ENCODE measurements at places on chromosomes 5 and 9.

DNA sequence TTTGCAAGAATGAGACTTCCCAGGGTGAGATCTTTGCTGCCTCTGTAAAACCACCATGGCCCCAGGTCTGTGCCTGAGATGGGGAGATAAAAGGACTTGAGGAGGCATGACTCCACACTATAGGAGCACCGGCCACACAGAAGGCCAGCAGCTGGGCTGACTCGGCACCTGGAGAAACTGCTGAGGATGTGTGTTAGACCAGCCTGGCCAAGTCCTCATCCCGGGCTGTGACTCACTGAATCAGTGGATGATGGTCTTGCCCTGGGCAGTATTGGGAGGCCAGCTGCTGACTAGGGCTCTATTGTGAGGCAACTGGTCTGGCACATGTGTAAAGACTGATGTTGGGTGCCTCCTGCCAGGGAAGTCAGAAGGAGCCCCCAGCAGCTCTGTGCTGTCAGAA, 286.2 kb downstream of the ACTL7B start:
- DNase-seq, result no peak

DNA sequence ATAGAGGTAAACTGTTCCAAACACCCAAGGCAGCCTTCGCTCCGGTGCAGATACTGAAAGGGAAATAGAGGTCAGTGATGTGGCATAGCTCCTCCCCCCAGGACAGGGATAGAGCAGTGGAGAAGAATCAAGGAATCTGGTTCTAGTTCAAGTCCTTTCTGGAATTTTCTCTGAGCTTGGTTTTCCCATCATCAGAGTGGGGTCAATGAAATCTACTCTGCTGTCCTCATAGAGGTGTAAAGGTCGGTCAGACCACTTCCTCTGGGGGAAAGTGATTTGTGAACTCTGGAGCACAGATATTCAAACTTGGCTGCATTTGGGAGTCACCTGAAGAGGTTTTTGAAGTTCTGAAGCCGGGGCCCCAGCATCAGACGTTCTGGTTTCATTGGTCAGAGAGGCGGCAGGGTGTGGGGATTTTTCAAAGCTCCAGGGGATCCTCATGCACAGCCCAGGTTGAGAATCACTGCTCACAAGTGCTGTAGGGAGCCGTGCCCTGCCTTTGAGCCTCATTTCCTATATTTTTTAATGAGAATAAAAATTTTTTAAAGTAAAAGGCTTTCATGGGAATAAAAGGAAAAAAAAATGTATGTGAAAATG, 105.7 kb upstream of the RAD23B start:
- no peak for DNase-seq

- no peak for DNase-seq
These were observed 86.5 kb upstream of the ATP10B start for GRCh38 chr5:160938532-160938931.

GRCh38 chr5:172162323-172162986, 25.6 kb downstream of the STK10 start:
- DNase-seq, result no peak

DNA sequence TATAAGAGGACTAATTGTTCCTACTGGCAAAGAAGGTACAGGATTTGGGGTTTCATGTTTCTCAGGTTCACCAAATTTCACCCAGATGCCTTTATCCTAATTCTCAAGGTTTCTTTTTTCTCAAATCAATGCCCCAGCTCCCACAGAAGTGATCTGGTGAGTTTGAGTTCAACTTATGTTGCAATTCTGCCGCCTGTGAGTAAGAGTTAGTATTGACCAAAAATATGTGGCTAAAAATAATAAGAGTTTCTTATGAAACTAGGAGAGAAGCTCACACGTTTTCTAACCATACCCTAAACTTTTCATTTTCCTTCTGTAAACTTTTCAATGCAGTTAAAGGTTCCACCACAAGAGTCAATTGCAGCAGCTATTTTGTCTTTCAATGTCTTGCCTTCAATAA, 15.1 kb downstream of the SLCO6A1 start:
- no peak for DNase-seq

DNA sequence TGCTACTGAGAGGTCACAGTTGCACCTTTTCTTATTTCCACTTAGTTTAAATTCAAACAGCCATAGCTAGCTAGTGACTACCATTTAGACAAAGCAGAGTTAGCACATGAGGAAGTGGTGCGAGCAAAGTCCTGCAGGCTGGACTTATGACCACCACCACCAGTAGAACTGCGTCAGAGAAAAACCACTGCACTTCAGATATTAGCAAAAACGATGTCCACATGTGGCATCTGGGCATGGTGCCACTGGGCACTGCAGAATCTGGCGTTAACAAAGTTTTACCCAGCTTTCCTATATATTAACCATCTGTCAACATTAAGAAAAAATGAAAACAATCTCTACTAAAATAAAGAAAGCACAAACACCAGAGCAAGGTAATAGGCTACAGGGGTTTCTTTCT, 80.1 kb downstream of the SPTLC1 start:
- no peak for DNase-seq

DNA sequence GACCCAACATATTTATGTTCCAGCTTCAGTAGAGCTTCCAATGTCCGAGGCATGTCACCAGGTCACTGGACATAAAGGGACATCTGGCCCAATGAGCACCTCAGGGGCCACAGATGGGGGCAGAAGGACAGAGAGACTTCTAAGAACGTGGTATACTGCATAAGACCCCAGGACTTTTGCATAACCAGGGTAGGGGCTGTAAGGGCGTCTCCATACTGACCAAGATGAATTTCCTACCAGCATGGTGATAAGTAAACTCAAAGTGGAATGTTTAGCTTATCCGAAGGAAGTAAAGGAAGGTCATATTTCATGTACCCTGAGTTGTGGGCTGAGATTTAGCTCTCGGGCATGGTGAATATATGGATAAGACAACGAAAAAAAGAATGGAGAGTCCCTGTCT, 17.5 kb upstream of the COL27A1 start:
- no peak for DNase-seq

GRCh38 chr9:818958-819357, 22.5 kb upstream of the DMRT1 start:
- DNase-seq, result no peak

DNA sequence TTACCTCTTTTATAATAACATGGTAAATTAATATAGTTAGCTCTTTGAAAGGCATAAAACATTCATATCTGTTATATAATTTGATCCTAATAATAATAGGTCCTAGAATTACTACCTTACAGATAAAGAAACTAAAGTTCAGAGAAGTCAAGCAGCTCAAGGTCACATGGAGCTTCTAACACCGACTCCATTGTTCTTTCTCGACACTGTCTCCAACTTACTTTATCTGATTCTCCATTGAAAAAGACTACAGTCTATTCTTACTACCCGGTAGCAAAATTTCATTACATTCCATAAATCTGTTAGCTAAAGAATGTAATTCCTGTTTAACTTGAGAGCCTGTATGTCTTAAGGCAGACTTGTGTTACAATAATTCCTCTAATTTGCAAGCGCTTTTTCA, 96.3 kb upstream of the TMEM161B start:
- no peak for DNase-seq

- no peak for DNase-seq
These were observed 81.8 kb downstream of the TMEM252 start for GRCh38 chr9:68458918-68459317.

- no peak for DNase-seq
These were observed 12.7 kb downstream of the IRF1 start for GRCh38 chr5:132477784-132478365.

- DNase-seq, result no peak
These were observed 232.6 kb downstream of the EPB41L4A start for GRCh38 chr5:112186401-112186990.

DNA sequence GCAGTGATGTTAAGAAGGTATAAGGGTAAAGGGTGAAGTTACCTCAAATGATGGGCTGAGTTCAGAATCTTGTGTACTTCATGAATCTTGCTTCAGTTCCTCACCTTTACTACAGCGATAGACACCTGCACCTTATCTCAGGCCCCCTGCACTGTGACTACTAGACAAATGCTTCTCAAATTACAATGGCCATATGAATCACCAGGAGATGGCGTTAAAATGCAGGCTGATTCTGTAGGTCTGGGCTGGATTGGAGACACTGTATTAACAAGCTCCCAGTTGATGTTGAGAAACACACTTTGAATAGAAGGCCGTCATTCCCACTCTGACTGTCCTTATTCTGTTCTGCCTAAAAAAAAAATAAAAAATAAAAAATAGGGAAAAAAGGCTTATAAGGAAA, 29.8 kb downstream of the TARS1 start:
- no peak for DNase-seq

GRCh38 chr9:93650448-93650847, 74.1 kb downstream of the PHF2 start:
- no peak for DNase-seq

GRCh38 chr5:98110282-98110691, 663.2 kb upstream of the RGMB start:
- no peak for DNase-seq

DNA sequence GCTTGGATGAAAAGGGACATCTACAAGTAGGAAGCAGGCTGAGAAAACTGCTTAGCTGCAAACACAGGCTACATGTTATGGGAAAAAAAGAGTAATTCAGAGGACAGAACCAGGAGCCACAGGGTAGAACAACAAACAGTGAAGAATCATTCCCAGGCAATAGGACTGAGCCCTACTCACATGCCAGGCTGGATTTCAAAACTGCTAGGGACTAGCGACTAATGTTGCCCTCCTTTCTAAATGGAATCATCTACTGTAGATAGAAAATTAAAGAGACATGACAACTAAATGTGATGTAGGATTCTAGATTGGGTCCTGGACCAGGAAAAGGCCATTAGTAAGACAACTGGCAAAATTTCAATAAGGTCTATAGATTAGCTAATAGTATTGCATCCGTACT, 15.3 kb downstream of the NRG2 start:
- DNase-seq, result no peak

GRCh38 chr5:116308391-116308790, 223.6 kb downstream of the COMMD10 start:
- DNase-seq, result no peak

DNA sequence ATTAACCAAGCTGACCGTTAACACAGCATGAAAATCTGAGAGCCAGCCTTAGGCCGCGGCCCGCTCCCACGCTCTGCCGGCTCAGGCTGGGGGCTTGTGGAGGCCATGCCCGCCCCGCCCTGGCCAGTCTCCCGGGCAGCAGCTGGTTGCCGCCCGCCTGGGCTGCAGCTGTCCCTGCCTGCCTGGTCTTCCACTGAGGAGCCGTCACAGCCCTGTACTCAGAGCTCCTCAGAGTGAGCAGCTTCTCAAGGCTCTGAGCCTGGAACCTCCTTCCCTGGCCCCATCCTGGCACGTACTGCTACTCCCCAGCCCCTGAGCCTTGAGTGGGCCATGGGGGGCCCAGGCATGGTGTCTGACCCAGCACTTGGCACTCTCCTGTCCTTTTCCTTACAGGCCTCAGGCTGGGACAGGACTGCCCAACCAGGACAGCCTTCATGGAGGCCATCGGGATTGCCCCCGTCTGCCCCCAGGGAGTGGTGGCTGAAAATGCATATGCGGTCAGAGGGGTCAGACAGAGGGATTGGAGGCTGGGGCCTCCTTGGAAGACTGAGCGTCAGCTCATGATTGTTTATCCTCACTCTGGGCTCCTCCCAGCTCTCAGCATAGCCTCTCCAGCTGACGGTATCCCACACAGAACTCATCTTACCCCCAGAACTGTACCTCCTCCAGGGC, 11.9 kb downstream of the FGFR4 start:
- DNase-seq, result no peak

DNA sequence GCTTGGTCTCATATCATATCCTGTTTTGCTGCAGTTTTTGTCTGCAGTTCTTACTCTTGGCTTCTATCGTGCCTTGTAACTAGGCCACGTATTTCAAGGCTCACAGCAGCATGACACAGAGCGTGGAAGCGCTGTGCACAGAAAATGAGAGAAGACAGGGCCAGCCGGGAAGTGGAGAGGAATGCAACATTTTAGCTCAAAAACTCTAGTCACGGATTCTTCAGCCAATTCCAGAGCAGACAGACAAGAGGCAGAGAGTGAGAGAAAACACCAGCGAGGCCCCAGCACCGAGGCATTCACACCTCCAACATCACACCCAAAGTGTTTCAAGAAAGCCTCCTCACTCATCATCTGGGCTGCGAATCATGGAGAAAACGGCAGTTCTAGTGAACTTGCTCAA, 160.8 kb downstream of the DNAH5 start:
- DNase-seq, result no peak

- DNase-seq, result no peak
These were observed 1.2 kb downstream of the FOXB2 start for GRCh38 chr9:77020413-77021290.

- no peak for DNase-seq
These were observed 45.3 kb downstream of the DAP start for GRCh38 chr5:10715605-10716290.

DNA sequence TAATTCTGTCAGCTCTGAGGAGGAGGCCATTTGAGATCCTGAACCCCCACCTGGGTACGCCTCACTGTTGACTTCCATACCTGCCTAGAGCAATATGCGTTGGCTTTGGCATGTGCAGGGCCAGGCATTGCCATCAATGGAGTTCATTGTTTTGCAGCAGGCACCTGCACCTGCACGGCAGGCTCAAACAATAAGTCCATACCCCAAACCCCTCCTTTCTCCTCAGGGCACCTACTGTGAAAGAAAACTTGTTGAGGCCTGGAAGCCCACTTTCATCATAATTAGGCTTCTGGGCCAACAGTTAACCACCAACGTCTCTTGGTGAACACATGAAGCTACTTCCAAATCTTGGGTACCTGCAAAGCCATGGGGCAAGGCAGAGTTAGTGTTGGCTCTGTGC, 238.7 kb downstream of the NFIB start:
- no peak for DNase-seq

DNA sequence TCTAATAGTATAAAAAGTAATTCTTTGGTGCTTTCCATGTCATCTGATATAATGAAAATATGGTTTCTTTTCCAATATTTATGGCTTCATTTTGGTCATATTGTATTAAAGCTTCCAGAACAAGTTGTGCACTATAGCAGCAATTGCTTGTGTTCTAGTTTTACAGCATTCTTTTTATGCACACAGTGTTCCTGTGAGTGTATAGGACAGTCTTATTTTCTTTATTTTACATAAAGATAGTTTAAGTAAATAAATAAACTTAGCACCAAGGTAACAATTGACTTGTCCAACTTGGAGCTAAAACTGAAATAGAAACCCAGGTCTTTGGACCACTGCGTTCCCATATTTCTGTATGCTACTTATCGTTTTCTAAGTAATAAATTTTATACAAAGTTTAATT, 38.9 kb downstream of the ATG10 start:
- DNase-seq, result no peak

DNA sequence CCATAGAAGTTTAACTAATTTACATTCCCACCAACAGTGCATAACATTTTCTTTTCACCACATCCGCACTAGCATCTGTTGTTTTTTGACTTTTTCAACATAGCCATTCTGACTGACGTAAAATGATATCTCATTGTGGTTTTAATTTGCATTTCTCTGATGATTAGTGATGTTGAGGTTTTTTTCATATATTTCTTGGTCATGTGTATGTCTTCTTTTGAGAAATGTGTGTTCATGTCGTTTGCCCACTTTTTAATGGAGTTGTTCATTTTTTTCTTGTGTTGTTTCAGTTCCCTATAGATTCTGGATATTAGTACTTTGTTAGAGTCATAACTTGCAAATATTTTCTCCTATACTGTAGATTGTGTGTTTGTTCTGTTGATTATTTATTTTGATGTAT, 163.4 kb downstream of the FER start:
- no peak for DNase-seq

- DNase-seq, result no peak
These were observed 13.9 kb downstream of the FAM193B start for GRCh38 chr5:177540438-177540837.

All from NCI-H187 treated with DMSO at 0.1 percent for 48 hours (cell line).